AG10803 (cell line): ENCODE measurements at places on chromosomes 11 and 22.

DNA sequence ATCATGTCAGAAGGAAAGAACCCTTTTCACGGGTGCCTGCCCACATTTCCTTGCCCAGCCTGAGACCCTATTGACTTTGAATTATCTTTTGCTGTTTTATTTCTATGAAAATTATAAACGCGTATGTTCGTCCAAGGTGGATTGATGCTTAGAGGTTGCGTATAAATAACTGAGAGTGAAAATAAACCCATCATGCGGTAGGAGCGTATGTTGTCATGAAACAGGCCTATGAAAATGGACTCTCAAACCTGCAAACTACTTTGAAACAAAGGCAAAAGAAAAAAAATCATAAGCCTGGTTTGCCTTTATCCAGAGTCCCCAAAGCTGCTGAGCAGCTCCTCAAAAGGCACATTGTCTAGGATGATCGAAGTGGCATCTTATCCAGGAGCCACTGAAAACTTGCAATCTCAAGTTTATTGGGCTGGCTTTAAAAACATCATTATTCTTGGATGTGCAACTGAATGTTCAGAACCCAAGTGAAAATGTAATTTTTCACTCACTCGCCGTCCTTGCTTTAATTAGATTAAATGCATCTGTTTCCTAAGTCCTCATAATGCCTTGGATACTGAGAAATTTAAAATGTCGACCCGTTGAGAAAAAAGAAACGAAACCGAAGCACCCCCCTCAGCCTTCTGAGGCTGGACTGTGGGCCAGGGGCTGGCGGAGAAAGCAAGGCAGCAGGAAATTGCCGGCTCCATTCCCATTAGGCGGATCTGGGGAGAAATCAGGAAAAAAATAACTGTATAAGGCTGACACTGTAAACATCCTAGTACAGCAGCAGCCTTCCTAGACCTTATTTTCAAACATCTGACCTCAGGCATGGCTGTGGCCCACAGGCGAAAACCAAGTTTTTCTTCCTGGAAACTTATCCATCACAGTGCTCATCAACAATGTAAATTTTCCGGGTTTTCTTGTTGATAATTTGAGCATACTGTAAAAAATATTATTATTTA is 82.9 kb upstream of the PPARA start:
- DNase-seq = peak; percentile 40

GRCh38 chr11:100575860-100576717 is 111.0 kb upstream of the ARHGAP42 start:
- DNase-seq = peak; percentile 63

GRCh38 chr11:70680781-70681281 is 282.5 kb downstream of the CTTN start:
- DNase-seq = no peak

- DNase-seq = no peak
These were observed 40.9 kb upstream of the PRR5 start for GRCh38 chr22:44661070-44661469.

GRCh38 chr11:64100360-64100759 is 64.6 kb downstream of the FLRT1 start:
- no peak for DNase-seq

DNA sequence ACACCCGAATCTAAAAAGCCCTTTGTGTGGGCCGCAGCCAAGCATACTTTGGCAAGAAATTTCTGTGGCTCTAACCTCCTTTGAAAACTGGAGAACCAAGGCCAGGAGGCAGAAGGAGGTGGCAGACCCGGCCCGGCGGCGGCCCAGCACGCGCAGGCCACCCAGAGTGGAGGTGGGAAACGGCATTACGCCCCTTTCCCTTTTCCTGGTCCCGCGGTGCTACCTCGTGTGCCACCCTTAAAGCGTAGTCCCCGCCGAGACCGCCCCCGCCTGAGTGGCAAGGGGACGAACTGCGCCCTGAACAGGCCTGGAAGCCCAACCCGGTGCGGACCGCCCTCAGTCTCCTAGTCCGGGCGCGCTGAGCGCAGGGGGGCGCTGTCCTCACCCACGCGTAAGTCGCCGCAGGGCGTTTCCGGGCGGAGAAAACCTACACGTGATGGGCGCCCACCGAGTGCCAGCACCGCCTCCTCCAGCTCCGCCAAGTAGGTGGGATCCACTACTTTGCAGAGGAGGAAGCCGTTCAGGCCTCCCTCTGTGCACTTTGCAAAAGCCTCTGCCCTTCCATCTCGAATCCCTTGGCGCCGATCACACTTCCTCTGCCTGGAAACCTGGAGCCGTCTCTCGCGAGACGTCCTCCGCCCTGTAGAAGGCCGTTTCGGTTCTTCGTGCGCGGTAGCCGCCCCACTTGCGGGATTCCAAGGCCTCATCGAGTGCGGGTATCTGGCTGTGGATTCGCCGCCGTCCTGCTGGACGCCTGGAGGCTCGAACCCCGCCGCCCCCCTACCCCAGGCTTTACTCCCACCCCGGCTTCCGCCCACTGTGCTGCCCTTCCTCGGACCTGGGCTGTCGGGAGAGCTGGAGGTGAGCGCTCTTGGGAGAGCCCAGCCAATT is at the start of gene ACCS:
TSS of gene ACCS (plus strand) at position 430 of the 891 bp plus-strand sequence. CDS start 1,358 bp downstream, outside the sequence.
- DNase-seq = peak; percentile 97
